Left lung (tissue), 14 donors: ENCODE measurements at places on chromosomes 5 and 9. TPM values are rescaled to one million over a fixed set of nuclear protein-coding genes. Genes with fewer than 3 reads are reported as not detected.
A peak's percentile ranks its signal among the peaks of the same experiment; 100 is the strongest.

FOXD4 gene
- total RNA-seq, result 0.71 TPM

PCDHB10 gene
- 1.5 TPM for total RNA-seq

DNA sequence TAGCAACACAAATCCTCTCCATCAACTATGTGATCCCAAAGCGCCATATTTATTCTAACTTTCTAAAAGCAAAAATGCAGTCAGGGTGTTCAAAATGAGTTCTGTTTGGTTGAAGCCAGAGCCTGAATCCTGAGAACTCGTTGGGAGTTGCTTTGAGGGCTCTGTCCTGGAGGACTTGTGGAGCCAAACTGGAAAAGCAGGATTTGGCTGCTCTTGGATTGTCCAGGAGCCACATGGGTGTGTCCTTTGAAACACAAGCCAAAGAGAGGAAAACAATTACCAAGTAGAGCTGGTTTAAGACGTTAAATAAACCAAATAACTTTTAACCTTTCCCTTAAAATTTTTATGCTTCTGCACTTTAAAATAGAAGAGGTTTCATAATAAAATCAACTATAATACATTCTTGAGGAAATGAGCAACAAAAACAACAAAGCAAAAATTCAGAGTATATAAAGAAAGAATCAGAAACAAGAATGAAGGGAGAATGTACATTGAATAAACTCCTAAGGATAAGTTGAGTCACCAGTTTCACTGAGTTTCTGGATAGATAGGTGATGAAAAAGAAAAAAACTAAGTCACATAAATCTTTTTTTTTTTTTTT, 13.5 kb downstream of the C5orf46 start:
- no peak for DNase-seq
- H3K36me3 ChIP-seq, result no peaks in the 10 kb centered on the region
- H3K27ac ChIP-seq, result no peak overlapping the region
- H3K4me1 ChIP-seq, result no peaks in the 10 kb centered on the region
- H3K4me3 ChIP-seq, result no peak overlapping the region

DNA sequence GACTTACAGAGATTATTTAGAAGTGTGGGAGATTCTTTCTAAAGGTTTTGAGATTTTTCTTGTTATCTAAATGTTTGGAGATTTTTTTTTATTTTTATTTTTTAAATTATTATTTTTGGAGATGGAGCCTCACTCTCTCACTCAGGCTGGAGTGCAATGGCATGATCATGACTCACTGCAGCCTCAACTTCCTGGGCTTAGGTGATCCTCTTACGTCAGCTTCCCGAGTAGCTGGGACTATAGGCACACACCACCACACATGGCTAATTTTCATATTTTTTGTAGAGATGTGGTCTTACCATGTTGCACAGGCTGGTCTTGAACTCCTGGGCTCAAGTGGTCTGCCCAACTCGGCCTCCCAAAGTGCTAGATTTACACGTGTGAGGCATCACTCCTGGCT, 694.5 kb downstream of the TLE1 start:
- no peak overlapping the region for H3K27ac ChIP-seq
- DNase-seq, result no peak
- no peaks in the 10 kb centered on the region for H3K36me3 ChIP-seq
- H3K4me3 ChIP-seq, result no peak overlapping the region
- H3K4me1 ChIP-seq, result no peaks in the 10 kb centered on the region

OGN gene
- 11.8 TPM for total RNA-seq

IFNA21 gene
- not detected for total RNA-seq

GRCh38 chr5:170625221-170626165, 121.7 kb downstream of the KCNIP1 start:
- peaks cover 13% of the 10 kb centered on the region for H3K27me3 ChIP-seq
- no peaks in the 10 kb centered on the region for H3K36me3 ChIP-seq
- no peak overlapping the region for H3K27ac ChIP-seq
- no peaks in the 10 kb centered on the region for H3K4me1 ChIP-seq

PPP2R2B gene
- 0.70 TPM for total RNA-seq

GRCh38 chr5:146400201-146400600, 46.9 kb upstream of the TCERG1 start:
- peaks cover 28% of the 10 kb centered on the region for H3K27me3 ChIP-seq
- no peak overlapping the region for H3K27ac ChIP-seq
- DNase-seq, result no peak

GRCh38 chr5:164358531-164359259, 853.3 kb downstream of the MAT2B start:
- no peaks in the 10 kb centered on the region for H3K27me3 ChIP-seq
- no peak overlapping the region for H3K27ac ChIP-seq
- no peak overlapping the region for H3K4me3 ChIP-seq
- no peak for DNase-seq

DNA sequence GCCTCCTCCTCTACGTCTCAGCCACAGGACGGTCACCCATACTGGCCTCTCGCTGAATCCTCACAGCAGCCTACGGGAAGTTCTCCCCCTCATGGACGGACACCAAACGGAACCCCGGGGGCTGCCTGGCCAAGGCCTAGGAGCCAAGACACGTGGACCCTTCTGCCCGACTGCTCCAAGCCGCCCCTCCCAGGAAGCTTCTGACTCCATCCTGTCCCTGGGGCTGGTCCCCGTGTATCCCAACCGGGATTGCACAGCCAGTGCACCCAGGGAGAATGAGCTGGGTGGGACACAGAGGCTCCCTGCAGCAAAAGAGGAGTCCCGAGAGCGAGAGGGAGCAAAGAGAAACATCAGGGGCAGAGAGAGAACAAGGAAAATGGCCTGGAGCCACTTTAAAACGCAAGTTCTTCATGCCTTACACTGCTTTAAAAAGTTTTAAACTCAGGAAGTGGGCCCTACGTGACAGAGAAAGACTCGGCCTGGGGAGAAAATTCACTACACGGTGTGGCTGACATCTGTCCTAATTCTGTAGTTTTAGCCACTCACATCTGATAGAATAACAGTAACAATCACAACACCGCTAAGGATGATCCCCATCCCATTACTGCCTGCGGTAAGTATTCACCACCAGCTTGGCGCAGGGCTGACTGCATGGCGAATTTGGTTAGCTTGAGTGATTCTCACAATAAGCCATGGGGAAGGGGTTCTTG, 3.0 kb downstream of the FAM78A start:
- peak overlapping the region; percentile 87 for H3K4me3 ChIP-seq
- peaks cover 4% of the 10 kb centered on the region for H3K4me1 ChIP-seq
- H3K36me3 ChIP-seq, result no peaks in the 10 kb centered on the region
- DNase-seq, result no peak
- peaks cover 12% of the 10 kb centered on the region for H3K27me3 ChIP-seq
- H3K27ac ChIP-seq, result peak overlapping the region; percentile 87

- no peak overlapping the region for H3K27ac ChIP-seq
- no peak overlapping the region for H3K4me3 ChIP-seq
- no peaks in the 10 kb centered on the region for H3K4me1 ChIP-seq
- no peaks in the 10 kb centered on the region for H3K36me3 ChIP-seq
These were observed 989.6 kb upstream of the ARRDC3 start for GRCh38 chr5:92372766-92373165.

- no peak for DNase-seq
- no peak overlapping the region for H3K27ac ChIP-seq
- H3K4me1 ChIP-seq, result no peaks in the 10 kb centered on the region
- no peak overlapping the region for H3K4me3 ChIP-seq
These were observed 220.4 kb downstream of the BRINP1 start for GRCh38 chr9:119148855-119149254.

GABRB2 gene
- total RNA-seq, result 0.50 TPM
